ENCODE measurements at places on chromosomes 5 and 9.

GRCh38 chr9:75633451-75634057 lies 256.9 kb upstream of the PCSK5 start:
- DNase-seq = no peak

- DNase-seq = no peak
These were observed 121.7 kb downstream of the ACTBL2 start for GRCh38 chr5:57360871-57361270.

GRCh38 chr5:1268666-1269065 lies 26.2 kb downstream of the TERT start:
- peak; percentile 14 for DNase-seq

DNA sequence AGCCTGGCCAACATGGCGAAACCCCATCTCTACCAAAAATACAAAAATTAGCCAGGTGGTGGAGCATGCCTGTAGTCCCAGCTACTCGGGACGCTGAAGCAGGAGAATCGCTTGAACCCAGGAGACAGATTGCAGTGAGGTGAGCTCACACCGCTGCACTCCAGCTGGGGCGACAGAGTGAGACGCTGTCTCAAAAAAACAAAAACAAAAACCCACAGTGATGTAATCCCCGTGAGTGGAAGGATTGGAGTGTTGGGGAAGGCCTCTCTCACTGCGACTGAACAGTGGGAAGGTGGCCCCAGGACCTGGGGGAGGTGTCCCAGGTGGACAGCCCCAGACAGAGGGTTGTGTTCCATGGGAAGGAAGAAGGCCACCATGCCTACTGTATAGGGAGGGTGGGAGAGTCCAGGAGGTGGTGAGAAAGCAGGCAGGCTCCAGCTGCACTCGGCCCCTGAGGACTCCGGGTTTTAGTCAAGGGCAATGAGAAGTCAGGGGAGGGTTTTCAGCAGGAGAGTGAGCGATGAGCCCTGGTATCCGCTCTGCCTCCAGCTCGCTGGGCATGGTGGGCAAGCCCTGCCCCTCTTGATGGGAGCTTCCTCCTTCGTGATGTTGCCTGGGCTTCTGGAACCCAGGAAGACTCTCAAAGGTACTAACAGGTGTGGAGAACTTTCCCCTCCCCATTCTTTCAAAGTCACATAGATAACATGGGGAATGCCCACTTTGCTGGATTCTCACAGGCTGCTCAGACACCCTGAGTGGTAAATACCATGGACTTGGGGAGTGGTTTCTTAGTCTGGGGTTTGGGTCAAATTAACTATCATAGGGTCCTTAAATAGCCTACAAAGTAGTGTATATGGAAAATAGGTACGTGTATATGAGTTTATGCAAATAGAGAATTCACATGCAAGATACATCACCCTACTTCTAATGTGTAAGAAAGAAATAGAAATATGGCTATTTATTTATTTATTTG lies 74.7 kb downstream of the PPARGC1B start:
- no peak for DNase-seq

DNA sequence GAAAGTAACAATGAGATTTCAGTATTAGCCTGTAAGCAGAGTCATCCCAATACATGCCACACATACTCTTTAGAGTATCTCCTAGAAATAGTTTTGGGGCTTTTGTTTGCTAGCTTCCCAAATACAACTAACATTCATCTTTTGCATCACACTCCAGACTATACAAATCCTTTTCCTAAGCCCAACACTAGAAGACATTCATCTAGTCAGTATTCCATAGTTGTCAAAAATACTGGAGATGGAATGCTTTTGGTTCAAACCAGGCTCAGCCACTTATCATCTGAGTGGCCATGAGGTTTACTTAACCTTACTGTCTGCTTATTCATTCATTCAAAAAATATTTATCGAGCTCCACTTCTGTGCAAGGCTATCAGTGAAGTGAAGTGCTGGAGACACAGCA lies 205.1 kb upstream of the SGCD start:
- no peak for DNase-seq

GRCh38 chr5:151670953-151671636 lies 15.6 kb downstream of the SPARC start:
- DNase-seq = no peak

- no peak for DNase-seq
These were observed 548.6 kb upstream of the TLE4 start for GRCh38 chr9:79023134-79023580.

DNA sequence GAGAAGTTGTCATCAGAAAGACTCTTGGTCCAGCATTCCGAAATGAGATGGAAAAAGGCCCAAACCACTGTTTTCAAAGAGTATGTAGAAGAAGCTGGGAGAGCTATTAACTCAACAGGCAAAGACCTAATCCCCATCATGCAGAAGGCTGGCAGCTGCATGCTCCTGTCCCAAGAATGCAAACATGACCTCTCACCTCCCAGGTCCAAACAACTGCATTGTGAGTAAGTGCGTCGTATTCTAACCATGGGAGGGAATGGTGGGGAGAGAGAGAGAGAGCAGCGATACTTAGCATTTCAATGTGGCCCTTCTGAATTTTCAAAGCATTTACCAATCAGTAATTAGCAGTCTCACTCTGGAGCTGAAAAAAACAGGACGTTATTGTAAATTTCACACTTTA lies 27.6 kb downstream of the TRPC7 start:
- DNase-seq = no peak

GRCh38 chr9:114314256-114314867 lies 8.5 kb upstream of the ORM1 start:
- DNase-seq = no peak

DNA sequence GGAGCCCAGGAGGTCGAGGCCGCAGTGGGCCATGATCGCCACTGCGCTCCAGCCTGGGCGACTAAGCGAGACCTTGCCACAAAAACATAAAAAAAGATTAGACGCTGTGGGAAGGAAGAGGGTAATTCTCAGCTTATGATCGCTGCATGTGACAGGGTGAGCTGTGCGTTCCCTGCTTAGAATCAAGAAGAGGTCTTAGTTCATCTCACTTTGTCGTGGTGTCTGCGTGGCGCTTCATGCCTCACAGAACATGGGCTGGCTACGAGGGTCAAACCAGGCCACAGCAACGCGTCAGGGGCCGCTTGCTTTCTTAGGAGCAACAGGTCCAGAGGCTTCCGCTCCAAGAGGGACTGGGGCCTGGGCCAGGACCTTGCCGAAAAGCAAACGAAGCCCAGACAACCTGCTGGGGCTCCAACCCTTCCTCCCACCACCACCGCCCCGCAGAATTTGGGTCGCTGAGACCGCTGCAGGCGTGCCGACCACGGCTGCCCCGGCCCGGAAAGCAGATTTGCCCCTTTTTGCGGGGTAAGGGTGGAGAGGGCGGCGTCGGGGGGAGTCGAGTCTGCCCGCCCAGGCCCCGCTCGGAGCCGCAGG lies 10.0 kb upstream of the GRIN1 start:
- no peak for DNase-seq

- DNase-seq = no peak
These were observed 1.6 kb downstream of the DEPDC1B start for GRCh38 chr5:60698336-60698735.

GRCh38 chr5:72194846-72195245 lies 87.6 kb downstream of the MAP1B start:
- no peak for DNase-seq

DNA sequence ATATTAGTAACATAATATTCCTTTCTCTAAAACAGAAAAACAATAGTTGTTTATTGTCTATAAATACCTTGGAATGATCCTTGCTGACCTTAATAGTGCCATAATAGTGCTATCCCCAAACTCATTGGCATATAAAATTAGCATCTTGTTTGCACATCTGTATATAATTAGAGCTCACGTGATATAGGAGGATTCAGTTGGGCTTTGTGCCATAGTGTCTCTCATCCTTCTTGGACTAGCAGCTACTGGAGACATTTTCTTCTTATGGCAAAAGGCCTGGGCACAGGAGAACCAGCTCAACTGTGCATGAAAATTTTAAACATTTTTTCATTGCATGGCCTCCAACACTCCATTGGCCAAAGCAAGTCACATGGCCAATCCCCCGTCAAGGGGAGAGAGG lies 342.5 kb downstream of the SPATA31D1 start:
- no peak for DNase-seq

GRCh38 chr5:172178301-172178987 lies 9.6 kb downstream of the STK10 start:
- DNase-seq = peak; percentile 57

DNA sequence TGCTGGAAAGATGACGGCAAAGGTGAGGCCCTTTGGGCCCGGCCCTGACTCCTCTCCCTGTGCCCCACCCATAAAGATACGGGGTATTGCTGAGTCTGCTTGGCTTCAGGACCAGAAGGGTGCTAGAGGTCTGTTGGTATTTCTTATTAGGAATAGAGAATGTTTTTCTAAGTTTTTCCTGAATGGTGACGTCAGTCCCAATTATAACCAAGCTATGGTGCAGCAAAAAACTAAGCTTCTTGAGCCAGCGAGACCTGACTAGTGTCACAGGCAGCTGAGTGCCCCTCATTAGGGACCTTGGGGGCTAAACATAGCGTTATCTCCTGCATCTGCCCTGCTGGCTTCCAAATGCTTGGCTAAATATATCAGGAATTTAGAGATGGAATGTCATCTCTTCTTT lies 151.0 kb upstream of the TBC1D2 start:
- DNase-seq = no peak

GRCh38 chr5:84614906-84615305 lies 230.2 kb upstream of the EDIL3 start:
- DNase-seq = no peak

GRCh38 chr5:69090158-69090557 lies 3.7 kb upstream of the SLC30A5 start:
- no peak for DNase-seq

DNA sequence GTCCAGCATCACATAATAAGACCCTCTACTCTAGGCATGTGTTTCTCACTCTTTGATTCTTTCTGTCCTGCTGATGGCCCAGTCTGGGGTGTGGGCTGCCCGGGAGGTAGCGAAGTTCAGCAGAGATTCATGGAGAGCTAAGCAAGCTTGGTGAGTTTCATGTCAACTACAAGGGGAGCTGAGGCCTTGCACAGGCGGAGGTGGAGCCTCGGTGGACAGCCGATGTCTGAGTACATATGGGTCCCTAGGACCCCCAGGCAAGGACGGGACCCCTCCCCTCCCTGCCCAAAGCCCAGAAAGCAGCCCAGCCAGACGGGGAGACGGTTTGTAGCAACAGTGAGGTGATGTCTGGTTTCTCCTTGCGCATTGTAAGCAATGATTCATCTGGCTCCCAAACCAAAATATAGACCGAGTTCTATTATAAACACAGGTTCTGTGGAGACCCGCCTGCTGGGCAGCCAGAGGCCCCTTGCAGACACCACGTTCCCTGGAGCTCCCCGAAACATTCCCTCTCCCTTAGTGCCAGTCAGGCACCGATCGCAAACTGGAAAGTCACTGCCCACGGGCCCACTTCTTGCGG lies 45.5 kb downstream of the COL27A1 start:
- DNase-seq = no peak

GRCh38 chr9:133057006-133057405 lies 4.8 kb upstream of the CEL start:
- DNase-seq = no peak

- DNase-seq = no peak
These were observed 94.9 kb downstream of the SREK1 start for GRCh38 chr5:66239034-66239433.

- no peak for DNase-seq
These were observed 21.2 kb upstream of the UNC5A start for GRCh38 chr5:176788941-176789872.

DNA sequence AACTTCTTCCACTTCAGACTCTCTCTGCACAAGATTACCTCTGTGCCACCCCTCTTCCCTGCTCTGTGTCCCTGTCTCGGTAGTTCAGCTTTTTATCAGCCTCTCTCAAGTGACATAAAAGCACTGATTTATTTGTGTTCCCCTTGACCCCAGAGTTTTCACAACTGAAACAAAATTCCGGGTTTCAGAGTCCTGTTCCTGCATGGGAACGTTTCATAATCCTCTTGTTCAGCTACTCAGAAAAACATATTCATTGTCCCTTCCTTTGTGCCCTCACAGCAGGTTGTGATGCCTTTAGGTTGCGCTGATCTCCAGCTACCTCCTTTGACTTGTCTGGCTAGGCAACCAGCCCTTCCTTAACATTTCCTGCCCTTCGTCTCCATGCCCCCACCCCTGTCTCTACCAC lies 13.7 kb upstream of the ITGA1 start:
- no peak for DNase-seq

DNA sequence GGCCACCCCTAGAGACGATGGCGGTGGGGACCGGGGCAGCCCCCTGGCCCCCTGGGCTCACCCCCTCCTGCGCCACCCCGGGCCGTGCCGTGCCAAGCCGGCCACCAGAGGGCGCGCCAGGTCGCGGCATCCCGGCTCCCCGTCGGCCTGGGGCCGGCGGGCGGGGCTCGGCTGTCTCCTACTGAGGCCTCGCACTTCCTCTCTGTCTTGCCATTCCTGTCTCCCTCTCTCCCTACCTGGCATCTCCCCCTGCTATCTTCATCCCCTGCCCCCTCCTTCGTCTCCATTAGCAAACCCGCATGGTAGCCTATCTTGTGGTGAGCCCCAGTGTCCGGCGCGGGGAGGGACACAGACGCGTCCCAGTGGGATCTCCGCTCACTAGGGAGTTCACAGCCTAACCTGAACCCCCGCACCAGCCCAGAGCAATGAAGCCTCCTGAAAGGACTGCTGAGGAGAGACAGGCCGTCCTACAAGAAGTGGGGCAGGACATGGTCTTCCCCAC lies 29.8 kb upstream of the FABP6 start:
- DNase-seq = peak; percentile 18

GRCh38 chr9:10130061-10130675 lies 482.6 kb downstream of the PTPRD start:
- no peak for DNase-seq

GRCh38 chr9:73782166-73782565 lies 630.5 kb downstream of the ANXA1 start:
- no peak for DNase-seq

DNA sequence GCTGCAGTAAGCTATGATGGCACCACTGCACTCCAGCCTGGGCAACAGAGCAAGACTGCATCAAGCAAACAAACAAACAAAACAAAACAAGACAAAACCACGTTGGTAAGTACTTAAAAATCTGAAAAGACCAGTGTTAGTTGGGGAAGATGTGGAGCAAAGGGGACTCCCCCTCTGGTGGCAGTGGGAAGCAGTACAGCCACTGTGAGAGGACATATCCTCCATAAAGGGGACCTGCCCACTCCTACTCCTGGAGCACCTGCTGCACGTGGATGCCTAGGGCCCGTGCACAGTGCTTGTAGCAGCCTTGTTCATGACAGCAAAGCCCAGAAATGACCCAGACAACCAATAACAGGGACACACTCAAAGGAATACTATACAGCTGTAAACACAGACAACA lies 17.0 kb upstream of the IPPK start:
- no peak for DNase-seq

DNA sequence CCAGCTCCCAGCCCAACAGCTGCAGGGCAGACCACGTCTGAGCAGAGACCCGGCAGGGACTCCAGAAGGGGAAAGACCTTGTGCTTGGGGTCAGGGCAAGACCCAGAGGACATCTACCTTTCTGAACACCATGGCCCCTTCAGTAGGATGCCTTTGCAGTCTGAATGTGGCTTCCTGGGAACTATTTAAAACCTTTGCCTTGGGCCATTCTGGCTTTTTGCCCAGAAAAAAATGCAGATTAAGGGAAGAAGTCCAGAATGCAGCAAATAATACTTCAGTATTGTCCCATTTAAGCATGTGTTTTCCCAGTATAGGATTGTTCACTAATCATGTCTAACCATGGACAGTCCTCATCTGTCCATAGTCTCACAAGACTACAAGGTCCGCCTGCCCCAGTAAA lies 67.5 kb upstream of the ERCC6L2 start:
- DNase-seq = no peak

- no peak for DNase-seq
These were observed 176.0 kb downstream of the MED10 start for GRCh38 chr5:6202149-6202967.
